ENCODE measurements at places on chromosomes 1 and 21.

DNA sequence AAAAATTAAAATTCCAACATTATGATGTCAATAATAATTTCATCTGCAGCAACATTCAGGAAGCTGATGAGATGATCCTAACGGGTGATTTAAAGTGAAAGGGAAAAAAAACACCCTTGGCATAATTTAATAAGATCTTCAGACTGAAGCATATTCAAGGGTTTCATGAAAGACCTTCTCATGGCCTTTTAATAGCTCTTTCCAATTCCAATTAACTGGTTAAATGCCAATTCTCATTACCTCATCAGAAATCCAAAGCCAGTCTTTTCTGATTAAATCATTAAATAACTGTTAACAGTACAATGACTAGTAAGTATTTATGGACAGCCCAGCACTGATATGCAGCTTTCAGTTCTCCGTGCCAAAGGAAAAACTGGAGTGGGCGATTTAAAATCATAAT is 407.5 kb downstream of the SMYD3 start:
- no peak for DNase-seq

DNA sequence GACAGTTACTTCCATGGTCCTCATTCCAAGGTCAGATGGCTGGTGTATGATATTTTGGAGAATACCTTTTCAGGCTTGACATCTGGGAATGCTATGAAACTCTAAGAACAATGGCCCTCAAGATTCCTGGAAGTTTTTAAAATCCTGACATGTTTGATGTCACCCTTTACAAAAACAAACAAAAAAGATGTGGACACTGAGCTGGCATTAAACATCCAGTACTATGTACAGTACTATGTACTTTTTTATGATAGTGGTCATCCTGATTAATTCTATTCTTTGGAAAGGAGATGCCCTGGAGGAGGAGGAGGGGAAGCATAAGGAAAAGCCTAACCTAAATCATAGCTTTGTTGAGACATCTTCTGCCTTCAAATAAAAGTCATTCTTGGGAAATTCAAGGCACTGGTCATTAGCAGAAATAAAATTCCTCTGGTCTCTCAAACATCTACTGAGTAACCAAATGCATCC is 235.4 kb downstream of the HMCN1 start:
- no peak for DNase-seq

DNA sequence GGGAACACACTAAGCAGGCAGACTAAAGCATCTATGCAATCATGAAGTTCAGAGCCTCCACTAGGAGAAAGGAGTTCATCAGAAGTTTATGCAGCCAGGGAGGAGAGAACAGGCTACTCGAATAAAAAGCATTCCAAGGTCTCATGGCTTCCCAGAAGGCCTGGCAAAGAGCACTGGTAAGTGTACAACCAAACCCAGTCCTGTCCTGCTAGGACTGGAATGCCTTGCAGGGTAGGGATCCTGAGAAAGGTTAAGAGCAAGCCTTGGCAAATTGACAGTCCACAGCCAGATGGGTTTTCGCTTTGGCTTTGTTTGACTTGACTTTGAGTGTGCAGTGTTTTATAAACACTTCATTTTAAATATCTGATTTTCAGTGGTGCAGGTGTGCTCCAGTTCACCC is 133.6 kb upstream of the ATP1B1 start:
- DNase-seq: peak; percentile 78

DNA sequence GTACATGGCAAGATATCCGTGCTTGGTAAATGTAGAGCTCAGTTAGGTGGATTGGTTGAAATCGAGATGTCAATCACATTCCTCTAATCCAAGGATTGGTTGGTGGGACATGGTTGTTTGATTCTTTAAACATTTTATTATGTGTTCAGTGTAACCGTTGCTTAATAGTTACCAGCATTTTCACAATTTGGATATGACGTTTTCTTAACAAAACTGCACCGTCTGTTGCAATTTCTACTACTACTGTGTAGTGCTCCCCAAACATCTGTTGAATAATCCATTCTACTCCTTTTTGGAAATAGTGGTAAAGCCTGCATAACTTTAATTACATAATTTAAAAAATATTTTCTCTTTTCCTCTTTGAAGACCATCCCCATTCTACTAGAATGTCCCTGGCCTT is 16.3 kb downstream of the OR2B11 start:
- no peak for DNase-seq

GRCh38 chr21:43743947-43744346 is 25.0 kb downstream of the PDXK start:
- no peak for DNase-seq

- no peak for DNase-seq
These were observed 3.4 kb downstream of the ATAD3C start for GRCh38 chr1:1452882-1453281.

GRCh38 chr1:182210417-182210816 is 148.9 kb upstream of the ZNF648 start:
- no peak for DNase-seq

- DNase-seq: no peak
These were observed 37.8 kb downstream of the LRRC71 start for GRCh38 chr1:156958247-156958714.

- no peak for DNase-seq
These were observed 1622.8 kb upstream of the B3GALT2 start for GRCh38 chr1:194809215-194809614.

GRCh38 chr1:155933591-155934096 is 569 bp downstream of the KHDC4 start:
- DNase-seq: no peak

DNA sequence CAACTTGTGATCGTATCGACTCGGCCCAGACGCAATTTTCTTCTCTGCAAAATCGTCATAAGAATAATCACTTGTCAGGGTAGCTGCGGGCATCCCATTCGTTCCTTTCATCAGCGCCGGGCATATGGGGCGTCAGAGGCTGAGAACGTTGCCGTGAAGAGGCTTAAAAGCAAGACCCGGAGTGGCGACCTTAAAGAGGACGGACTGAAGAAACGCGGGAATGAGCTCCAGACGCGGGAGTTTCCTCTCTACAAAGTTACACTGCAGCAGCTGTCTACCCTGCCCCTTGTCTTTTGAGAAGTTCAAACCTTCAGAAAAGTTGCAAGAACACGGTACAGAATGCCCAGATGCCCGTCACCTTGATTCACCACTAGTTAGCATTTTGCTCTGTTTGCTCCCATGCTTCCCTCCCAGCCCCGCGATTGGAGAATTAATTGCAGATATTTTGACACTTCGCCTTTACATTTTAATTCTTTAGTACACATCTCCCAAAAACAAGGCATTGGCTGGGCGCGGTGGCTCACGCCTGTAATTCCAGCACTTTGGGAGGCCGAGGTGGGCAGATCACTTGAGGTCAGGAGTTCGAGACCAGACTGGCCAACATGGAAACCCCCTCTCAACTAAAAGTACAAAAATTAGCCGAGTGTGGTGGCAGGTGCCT is 967 bp downstream of the CENPS start:
- no peak for DNase-seq
